ENCODE measurements at places on chromosomes 2 and 18.

DNA sequence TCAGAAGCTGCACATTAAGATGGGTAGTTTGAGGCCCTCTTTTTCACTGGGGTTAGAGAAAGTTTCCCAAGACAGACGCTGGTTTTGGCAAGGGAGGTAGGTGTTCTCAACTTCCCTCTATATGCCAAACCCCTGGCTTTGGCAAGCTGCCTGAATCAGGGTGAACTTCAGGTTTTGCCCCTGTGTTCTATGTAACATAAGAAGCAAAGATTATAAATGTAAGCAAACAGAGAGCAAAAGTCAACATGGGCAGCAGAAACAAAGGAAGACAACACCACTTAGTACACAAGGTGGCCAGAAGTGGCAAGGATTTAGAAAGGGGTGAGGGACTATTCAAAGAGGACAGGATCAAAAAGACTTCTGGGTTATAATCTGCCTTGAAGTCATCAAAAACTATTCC is 70.5 kb upstream of the TFCP2L1 start:
- DNase-seq, result no peak

DNA sequence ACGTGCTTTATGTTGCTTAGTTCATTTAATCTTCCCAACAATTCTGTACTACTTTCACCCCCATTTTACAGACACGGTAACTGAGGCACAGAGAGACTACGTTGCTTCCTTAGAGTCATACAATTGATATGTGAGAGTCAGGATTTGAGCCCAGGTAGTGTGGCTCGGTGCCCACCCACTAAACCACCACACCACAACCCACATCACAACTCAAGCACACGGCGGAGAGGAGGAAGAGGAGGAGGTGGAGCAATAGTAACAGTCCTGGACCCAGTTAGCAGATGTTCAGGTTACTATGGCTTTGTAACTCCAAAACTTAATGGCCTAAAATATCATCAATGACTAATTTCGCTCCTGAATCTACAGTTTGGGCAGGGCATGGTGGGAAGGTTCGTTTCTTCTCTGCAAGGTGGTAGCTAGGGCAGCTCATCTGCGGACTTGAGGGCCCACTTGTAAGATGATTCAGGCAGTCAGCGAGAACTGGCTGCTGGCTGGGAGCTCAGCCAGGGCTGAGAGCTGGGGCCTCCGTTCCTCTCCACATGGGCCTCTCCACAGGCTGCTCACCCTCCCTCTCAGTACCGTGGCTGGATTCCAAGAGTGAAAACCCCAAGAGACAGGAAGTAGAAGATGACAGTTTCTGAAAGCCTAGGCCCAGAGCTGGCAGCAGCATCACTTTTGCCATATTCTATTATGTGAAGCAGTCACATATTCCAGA is 167.1 kb downstream of the ZFP36L2 start:
- DNase-seq, result peak; percentile 72

DNA sequence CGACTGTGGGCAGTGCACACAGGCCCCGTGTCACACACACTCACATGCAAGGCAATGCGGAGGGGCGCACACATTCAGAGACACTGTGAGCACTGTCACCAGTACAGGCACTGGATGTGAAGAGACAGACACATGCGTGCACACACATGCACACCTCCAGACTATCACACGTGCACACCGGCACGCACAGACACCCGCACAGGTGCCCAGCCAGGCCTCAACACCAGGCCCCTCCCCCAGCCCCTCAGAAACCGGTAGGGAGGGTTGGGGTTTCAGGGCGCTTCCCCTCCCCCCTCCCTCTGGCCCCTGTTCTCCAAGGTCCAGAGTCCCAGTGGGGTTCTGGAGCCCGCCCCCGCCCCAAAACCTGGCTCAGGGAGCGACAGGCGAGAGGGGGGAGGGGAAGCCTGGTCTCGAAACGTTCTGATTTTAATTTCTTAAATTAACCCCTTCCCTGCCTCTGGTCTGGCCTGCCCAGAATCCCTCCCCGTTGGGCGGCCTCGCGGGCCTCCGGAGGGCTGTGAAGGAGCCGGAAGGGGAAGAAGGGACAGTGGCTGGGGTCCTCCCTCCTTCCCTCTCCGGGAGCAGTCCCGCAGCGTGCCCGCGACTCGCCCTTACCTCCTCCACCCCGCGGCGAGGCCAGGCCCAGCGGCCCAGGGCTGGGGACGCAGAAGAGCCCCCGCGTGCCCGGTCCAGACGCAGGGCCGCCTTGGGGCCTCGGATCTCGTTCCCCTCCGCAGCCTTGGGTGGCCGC is 558 bp downstream of the FBXO41 start:
- peak; percentile 35 for DNase-seq

- peak; percentile 3 for DNase-seq
Observed at GRCh38 chr2:183179156-183179555, 54.9 kb downstream of the NUP35 start.

DNA sequence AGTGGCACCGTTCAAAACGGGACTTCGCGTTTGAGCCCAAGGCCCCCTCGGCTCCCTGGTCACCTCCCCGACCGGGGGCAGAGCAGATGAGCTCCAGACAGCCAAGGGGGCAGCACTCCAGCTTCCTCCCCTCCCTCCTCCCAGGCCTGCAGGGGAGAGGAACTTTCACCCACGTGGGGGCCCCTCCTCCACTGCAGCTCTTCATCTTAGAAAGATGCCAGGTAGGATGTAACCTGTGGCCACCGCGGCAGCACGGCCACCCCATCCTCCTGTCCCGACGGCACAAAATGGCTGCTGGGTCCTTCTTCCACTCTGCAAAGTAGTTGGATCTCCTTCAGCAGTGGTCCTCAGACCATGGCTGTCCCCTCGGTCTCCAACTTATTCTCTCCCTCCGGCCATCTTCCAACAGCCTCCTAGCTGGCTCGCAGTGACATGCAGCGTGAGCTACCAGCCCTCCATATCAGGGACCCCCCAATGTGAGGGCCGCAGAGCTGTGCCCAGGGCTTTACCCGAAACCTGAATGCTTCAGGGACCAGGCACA is 94.5 kb upstream of the ID2 start:
- DNase-seq, result no peak

- DNase-seq, result no peak
Observed at GRCh38 chr2:239355139-239355538, 45.7 kb downstream of the HDAC4 start.

- no peak for DNase-seq
Observed at GRCh38 chr18:68147728-68148127, 567.2 kb downstream of the TMX3 start.

DNA sequence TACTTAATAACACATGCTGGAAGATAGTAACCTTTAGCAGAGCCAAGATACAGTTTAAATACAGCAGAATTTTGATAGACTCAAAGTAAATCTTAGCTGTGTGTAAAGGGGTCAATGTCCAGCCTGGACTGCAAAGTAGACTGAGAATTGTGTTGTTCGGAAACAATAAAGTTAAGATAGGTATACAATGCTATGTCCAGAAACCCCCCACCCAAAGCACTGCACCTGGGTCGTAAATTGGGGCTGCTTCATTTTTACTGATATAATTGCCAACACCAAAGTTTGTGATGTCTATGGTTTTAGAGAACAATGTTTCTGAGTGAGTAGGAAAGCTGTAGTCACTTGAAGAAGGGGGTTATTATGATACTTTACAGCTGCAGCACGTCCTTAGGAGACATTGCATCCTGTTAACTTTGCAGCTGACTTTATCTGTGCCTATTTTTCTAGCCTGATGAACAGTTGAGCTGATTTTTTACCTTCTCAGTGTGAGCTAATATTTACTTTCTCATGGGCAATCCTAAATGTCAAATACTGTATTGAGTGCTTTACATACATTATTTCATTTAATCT is 4.3 kb upstream of the NCOA1 start:
- DNase-seq, result no peak

DNA sequence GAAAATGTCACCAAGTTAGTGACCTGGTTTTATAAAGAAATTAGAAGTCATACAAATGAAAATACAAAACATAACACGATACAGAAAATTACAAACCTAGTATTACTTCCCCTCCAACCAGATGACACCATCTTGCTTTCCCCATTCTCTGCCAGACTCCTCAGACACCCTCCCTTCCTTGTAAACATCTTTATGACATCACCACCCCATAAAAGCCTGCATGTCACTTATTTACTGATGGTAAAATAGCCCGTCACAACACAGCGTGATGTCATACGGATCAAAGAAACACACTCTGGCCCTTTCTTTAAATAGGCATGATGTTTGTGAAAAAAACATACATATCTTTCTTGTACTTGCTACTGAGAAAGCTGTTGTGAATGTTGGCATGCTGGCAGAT is 254.8 kb upstream of the SOX11 start:
- no peak for DNase-seq

- DNase-seq, result no peak
Observed at GRCh38 chr2:74893332-74893731, 59.4 kb downstream of the HK2 start.

DNA sequence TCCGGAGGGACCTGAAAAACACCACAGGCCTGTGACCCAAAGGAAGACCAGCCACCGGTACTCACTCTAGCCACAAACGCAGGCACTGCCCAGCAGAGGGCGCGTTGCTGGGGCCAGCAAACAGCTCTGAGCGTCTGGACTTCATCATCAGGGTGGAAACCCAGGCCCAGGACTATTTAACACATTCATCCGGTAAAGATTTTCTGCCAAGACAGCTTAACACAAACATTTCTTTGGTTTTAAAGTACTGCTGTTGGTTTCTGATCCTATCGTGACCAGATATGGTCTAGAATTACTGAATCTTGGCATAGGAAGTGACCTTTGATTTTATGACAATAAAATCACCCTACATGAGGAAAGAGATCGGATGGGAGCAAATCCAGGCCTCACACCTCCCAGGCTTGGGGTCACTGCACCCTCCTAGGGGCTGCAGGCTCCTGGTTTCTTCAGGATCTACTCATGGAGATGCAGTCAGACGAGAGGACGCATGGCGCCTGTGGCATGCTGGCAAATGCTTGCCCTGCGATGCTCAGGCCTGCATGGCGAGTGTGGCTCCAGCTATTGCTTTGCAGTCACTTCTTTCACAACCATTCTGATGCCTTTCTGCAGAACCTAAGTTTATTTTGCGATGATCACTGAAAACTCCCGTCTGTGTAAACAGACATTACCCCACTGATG is 130.4 kb downstream of the COL4A4 start:
- peak; percentile 56 for DNase-seq

DNA sequence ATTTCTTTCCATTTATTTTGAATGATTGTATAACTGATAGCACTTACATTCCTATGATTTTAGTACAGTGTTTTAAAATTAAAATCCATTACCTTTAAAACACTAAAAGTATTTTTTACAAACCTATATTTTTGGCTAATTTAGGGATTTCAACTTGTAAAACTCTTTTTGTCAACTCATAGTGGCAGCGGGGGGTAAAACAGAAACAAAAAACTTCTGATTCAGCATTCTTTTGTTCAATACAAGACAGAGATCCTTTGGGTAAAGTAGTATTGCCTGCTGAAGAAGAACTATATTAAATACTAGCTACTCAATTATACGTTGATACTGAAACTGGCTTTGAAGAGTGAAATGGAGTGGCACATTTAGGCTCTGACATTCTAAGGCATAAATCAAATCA is 437.4 kb upstream of the CDH19 start:
- no peak for DNase-seq

DNA sequence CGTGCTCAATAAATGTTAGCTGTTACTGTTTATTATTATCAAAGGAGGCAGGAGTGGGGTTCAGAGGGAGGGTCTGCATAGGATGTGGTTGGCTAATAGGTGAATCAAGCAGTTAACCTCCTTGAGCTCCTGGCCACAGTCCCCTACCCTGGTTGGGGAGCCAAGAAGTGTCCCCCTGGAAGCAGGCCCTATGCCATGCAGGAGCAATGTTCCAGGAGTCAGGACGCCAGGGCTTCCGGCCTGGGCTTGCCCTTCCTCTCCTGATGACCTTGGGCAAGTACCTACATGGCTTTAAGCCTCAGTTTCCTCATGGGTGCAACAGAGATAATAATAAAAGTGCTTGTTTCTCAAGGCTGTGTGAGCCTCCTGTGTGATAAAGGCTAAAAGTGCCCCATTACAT is 84.9 kb downstream of the DYSF start:
- no peak for DNase-seq

GRCh38 chr2:62118160-62118559 is 77.8 kb upstream of the B3GNT2 start:
- peak; percentile 23 for DNase-seq

DNA sequence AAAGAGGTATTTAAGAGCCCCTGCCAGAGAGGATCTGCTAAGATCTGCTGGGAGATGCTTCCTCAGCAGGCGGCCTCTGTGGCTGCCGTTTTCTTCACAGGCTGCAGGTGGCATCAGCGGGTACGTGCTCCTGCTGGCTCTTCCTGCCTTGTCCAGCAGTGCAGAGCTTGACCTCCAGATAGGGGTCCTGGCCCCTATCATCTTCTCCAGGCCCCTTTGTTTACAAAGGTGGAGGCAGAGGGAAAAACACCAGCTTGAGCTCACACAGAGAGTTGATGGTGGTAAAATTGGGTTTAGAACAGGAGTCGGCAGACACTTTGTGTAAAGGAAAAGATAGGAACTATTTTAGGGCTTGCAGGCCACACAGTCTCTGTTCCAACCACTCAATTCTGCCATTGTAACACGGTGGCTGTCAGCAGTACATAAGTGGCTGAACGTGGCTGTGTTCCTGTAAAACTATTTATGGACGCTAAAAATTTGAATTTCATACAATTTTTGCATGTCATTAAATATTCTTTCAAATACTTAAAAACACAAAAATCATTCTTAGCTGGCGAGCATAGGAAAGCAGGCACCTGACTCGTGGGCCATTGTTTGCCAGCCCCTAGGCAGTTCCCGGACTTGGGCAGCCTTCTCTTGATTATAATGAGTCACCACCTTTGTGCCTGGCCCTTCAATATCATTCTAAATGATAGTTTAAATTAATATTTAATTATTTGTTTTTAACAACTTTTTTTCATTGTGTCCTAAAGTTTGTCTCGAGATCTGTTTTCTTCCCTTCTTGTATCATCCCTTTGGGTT is 98.2 kb upstream of the B3GNT7 start:
- DNase-seq, result peak; percentile 75

DNA sequence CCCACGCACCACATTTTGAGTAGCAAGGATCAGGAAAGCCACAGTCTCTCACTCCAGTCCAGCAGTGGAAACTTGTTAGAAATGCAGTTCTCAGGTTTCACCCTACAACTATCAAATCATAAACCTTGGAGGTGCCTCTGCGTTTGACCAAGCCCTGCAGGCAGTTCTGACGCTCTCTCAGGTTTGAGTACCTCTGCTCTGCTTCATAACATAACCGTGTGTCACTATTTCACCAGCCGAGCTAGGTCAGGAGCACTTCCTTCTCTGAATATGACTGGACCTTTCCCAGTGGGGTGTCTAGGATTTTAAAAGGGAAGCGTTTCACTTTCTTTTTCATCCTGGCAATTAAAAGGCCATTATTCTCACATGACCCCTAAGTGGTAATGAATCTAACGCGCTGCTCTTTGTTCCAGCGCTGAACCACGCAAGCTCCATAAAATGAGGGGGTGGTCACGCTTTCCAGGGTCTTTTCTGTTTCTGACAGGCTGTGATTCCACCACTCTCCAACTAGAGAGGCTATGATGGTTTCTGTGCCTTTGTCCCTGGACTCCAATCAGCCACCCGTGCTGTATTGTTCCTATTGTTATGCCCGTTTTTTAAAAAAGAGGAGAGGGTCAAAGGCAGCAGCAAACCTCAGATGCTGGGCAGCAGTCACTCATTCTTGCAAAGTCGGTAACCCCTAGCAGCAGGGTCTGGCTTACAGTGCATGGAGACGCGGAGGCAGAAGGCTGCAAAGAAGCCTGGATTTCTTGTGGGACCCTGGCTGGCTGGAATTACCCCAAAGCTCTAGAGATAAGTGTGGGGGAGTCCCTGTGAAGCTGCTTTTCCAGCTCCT is 75.2 kb upstream of the CTNNA2 start:
- no peak for DNase-seq

- no peak for DNase-seq
Observed at GRCh38 chr2:164109006-164109405, 373.2 kb upstream of the FIGN start.

GRCh38 chr18:51765606-51766360 is 568.3 kb upstream of the MEX3C start:
- no peak for DNase-seq
